ENCODE measurements at places on chromosomes 11 and 22.

DNA sequence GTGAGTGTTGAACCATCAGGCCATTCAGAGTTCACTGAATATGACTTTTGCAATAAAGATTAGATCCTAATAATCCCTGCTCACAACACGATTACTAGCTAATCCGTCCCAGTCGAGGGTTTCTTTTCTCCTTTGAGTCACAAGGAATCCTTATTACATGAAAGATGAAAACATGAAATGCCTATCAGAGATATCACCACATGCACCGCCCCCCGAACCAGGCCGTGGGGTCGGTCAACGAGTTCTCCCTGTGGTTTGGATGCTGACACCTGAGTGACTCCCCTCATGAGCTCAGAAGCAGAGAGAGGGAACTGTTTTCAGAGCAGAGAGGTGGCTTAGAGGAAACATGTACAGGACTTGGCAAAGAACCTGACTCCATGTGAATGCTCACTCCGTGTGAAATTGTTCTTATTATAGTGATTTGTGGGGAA, 263.3 kb downstream of the ETS1 start:
- no peak for DNase-seq

- no peak for DNase-seq
These were observed 97.1 kb upstream of the NAV2 start for GRCh38 chr11:19615341-19616183.

DNA sequence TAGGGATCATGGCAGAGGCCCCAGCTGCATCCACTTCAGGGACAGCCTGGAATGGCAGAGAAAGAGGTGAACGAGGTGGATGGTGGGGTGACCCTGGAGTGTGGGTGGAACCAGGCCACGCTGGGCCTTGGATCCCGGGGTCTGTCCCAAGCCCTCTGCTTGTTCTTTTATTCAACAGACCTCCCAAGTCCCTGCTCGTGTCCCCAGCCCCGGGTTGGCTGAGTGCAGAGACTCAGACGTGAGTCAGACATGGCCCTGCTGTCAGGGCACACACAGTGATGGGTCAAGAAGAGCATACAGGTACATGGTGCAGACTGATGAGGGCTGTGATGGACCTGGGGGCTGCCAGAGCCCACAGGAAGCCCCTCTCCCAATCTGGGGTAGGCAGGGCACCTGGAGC, 6.6 kb downstream of the ARHGAP8 start:
- DNase-seq, result no peak

DNA sequence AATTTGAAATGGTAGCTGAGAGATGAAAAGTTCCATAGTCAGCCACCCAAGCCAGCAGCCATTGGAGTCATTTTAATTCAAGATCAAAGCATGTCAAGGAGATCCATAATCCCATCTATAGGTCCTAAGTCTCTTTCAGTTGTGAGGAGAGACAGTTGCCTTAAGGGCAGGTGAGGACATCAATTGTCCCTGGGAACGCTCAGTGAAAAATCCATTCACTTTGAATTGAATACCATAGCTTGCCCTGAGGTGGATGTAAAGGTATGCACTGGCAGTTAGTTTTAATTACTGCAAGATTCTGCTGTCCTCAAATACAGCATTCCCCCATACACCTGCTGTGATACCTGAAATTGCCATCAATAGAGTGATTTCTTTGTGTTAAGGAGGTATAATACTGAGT, 25.3 kb upstream of the TBCEL start:
- DNase-seq, result no peak

DNA sequence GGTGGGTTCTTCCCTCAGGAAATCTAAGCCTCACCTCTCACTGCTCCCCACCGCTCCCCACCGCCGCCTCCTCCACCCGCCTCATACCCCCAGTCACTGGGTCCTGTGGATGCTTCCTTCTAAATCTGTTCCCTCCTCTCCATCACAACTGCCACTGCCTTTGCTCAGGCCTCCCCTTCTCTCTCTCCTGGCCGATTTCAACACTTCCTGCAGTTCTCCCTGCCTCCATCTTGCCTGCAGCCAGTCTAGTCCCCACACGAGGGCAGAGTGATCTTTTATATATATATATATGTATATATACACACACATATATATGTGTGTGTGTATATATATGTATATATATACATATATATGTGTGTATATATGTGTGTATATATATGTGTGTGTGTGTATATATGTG, 27.8 kb downstream of the CREB3L1 start:
- no peak for DNase-seq

DNA sequence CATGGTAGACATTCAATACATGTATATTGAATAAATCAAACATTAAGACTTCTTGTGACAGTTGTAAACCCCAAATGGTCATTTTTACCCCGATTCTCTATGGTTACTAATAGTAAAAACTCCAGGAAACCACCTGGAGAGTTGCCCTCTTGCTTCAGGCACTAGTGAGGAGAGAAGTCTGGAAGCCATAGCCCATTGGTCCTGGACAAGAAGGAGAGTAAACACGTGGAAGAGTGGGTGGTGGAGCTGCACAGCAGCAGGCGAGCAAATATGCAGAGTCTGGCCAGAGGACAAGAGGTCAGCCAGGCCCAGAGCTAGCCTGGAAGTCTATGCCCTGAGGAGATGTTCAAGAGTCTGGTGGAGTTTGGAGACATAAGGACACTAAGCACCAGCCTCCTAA, 17.7 kb downstream of the DCHS1 start:
- peak; percentile 91 for DNase-seq

- no peak for DNase-seq
These were observed 1017.0 kb upstream of the TENM4 start for GRCh38 chr11:80457823-80458222.

- no peak for DNase-seq
These were observed 157.0 kb downstream of the BRD1 start for GRCh38 chr22:49670456-49671330.

- DNase-seq, result no peak
These were observed 7.5 kb upstream of the SIGIRR start for GRCh38 chr11:422249-422656.

DNA sequence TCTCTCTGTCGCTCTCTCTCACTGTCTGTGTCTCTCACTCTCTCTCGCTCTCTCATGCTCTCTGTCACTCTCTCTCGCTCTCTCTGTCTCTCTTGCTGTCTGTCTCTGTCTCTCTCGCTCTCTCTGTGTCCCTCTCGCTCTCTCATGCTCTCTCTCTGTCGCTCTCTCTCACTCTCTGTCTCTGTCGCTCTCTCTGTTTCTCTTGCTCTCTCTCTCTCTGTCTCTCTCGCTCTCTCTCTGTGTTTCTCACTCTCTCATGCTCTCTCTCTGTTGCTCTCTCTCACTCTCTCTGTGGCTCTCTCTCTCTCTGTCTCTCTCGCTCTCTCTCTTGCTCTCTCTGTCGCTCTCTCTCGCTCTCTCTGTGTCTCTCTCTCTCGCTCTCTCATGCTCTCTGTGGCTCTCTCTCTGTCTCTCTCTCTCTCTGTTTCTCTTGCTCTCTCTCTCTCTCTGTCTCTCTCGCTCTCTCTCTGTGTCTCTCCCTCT, 33.2 kb upstream of the BRSK2 start:
- DNase-seq, result no peak

DNA sequence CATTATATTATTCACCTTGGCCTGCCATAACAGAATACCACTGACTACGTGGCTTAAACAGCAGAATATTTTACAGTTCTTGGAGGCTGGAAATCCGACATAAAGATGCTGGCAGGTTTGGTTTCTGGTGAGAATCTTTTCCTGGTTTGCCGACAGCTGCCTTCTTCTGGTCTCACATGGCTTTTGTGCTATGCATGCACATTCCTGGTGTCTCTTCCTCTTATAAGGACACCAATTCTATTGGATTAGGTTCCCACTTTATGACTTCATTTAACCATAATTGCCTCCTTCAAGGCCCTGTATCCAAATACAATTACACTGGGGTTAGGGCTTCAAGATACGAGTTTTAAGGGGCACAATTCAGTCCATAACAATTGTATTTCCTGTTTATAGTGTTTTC, 17.1 kb downstream of the RNF214 start:
- DNase-seq, result no peak

- DNase-seq, result no peak
These were observed 28.2 kb upstream of the CHKA start for GRCh38 chr11:68149417-68149816.

DNA sequence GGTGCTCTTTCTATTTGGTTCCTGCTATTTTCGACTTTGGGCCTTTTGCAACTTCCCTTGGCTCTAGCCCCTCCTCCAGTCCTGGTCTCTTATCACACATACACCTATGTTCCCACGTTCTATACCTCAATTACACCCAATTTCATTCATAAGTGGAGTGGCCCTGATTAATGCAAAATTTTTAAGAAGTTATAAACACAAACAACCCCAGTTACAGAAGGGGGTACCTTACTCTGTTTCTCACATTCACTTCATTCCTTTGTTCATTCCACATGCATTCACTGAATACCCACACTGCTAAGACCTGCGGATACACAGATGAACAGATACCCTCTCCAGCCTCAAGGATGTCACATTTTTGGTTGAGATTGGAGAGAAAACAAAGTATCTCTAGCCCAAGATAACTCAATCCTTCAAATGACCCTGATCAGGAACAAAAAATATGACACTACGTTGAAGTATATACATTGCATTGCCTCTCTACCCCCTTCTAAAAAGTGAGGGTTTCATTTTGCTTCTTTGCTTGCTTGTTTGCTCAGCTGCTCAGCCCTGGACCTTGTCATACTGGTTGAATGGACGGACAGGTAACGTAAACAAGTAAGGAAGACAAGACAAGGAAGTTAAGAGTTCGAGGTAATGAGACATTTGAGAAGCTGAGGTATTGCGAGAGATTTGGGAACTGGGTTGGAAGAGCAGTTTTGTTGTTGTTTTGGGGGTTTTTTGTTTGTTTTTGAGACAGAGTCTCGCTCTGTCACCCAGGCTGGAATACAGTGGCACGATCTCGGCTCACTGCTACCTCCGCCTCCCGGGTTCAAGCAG, 3.6 kb upstream of the VPS37C start:
- DNase-seq, result no peak

DNA sequence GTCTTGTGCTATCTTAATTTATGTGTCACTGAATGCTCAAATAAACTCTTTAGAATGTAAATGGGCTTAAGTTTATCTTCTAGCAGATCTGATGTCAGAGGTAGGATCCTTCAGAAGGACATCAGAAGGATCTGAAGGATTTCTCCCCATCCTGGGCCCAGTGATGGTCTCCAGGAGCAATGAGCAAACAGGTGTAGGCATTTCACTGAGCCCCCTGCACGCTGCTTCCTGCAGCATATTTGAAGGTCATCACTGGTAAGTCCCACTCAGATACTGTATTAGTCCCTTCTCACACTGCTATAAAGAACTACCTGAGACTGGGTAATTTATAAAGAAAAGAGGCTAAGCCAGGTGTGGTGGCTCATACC, 4.5 kb downstream of the GSTP1 start:
- DNase-seq, result no peak

DNA sequence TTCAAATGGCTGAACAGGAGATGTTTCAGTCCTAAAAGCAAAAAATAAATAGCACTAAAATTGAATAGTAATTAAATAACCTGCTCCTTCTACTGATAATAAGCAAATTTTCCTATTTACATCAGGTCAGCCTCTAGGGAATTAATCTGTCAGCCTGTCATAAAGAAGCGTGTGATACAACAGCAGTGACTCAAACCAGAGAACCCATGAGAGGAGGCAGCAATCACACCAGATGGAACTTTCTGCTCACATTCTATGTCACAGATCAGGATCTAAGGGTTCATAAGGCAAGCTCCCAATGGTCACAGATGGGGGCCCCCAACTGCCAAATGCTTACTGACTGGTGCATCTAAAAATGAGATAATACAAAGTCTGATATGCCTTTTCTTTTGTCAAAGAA, 41.1 kb downstream of the RBFOX2 start:
- no peak for DNase-seq

- DNase-seq, result no peak
These were observed 203.3 kb downstream of the MAML2 start for GRCh38 chr11:96139691-96140090.

Data from GM04503 (cell line).